ENCODE measurements at places on chromosomes 6 and 20.

DNA sequence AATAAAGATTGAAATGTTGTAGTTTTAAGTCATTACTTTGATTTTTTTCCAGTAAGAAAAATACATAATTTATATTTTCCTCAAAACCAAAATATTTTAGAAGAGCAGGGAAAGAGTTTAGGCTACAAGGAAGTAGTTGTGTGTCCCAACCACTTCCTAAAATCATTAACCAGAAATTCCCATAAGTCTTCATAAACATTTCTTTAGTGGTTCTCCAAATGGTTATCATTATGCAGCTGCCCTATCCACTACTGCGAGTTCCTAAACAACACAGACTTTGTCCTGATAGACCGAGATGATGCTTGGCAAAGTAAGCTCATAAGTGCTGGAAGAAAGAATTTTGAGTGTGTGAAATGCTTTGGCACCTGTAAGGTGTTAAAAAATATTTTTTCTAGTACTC is 93.6 kb downstream of the ARMC2 start:
- no peak for DNase-seq

DNA sequence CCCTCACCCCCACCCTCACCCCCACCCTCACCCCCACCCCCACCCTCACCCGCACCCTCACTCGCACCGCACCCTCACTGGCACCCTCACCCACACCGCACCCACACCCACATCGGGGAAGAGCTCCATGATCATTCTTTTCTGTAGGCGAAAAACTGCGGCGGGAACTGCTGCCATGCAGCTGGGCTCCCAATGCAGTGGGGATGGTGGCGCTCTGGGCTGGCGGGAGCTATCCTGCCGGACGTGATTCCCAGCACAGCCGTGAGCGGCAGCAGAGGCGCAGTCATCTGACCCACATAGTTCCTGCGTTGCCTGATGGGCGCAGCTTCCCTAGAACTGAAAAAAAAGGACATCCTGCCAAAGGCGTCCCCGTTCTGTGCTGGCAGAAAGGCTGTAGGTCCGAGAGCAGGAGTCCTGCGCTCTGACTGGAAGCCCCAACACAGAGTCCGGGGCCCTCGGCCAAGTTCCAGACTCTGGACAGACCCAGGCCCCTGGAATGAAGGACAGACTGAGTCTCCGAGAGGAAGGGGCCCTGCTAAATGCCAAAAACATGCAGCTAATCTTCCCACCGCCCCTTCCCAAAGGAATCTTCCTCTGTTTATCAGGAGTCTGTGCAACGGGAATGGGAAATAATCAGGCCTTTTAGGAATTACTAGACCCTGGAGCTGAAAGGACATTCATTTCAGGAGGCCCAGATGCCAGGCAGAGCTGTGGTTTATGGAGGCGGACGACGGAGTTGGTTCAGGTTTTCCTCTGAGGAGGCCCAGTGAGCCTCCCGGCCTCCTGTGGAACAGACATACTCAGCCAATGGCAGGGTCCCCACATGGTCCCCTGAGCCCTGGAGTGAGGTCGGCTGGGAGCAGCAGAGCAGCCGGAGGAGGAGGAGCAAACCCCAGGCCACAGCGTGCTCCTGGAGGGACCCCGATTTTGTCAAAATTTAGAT is 14.1 kb upstream of the TCFL5 start:
- no peak for DNase-seq

- DNase-seq = no peak
Measured at GRCh38 chr6:34128045-34128444, 17.8 kb downstream of the GRM4 start.

GRCh38 chr20:49460916-49461315 is 21.6 kb downstream of the KCNB1 start:
- no peak for DNase-seq

DNA sequence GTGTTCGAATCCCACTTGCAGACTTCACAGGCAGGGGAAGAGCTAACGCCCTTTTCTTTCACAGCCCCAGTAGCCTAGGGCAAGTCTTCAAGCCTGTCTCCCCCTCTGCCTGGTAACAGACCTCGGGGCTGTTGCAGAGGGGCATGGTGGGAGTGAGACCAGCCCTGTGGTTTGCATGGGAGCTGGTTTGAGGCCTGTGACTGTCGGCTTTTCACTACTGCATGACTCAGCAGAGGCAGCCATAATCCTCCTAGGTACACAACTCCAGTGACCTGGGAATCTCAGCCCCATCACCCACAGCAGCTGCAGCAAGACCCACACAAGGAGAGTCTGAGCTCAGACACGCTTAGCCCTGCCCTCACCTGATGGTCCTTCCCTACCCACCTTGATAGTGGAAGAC is 55.3 kb upstream of the POPDC3 start:
- no peak for DNase-seq

- no peak for DNase-seq
Measured at GRCh38 chr6:152598901-152599537, 38.1 kb downstream of the SYNE1 start.

DNA sequence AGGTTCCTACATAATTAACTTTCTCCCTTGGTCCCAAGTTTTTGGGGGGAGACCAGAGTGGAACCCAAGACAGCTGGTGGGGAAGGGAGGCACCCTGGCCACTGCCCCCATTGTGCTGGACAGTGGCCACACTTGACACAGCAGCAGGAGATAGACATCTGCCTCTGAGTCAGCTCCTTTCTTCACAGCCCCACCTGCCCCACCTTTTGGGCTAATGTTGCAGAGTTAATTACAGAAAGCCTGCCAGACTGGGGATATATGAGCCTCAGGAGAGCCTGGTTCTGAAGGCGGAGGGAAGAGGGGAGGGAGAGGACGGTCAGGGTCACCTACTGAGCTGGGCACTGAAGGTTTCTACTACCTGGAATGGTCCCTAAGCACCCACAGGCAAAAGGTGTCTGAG is 50.6 kb downstream of the MAFB start:
- no peak for DNase-seq

DNA sequence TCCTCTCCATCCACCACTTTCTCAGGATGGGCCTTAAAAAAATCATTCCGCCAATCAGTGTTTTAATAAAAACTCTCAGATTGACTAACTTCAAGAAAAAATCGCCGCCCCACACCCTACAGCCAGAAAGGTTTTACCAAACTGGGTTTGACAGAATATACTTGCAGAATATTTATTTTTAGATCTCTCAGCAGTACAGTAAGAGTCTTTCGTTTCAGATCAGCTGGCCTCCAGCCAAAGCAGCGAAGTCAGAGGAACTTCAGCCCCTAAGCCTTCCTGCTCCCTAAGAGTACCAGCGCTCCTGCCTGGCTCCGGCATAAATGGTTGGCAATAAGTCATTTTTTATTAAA is 24.7 kb downstream of the TBC1D7 start:
- DNase-seq = no peak

GRCh38 chr20:32626859-32627636 is 41.9 kb upstream of the NOL4L start:
- DNase-seq = no peak

DNA sequence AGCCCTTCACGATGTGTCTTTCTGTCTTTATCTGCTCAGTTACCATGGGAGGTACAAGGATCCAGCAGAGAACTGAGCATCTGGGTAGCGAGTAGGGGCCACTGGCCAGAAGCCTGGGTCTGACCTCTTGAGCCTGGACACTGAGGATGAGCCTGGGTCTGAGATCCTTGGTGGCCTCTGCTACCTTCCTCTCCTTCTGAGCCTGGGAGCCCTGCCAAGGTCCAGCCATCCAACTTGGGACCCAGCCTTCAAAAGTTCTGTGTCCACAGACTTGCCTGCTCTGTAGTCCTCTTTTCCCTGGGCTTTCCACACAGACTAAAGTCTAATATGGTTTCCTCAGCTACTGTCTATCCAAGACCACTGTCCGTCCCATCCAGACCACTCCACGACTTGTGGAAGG is 60.2 kb upstream of the NAA20 start:
- DNase-seq = no peak

- no peak for DNase-seq
Measured at GRCh38 chr6:34947561-34947960, 58.5 kb downstream of the ANKS1A start.

DNA sequence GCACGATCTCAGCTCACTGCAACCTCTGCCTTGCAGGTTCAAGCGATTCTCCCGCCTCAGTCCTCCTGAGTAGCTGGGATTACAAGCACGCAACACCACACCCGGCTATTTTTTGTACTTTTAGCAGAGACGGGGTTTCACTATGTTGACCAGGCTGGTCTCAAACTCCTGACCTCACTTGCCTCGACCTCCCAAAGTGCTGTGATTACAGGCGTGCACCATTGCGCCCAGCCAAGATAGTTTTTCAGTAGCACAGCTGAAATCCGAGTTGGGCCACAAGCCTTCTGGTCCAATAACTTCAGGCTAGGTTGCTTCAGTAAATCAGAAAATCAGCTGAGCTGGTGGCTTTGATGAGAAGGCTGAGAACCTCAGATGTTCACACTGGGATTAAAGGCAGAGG is 65.7 kb downstream of the TRAM2 start:
- DNase-seq = no peak

DNA sequence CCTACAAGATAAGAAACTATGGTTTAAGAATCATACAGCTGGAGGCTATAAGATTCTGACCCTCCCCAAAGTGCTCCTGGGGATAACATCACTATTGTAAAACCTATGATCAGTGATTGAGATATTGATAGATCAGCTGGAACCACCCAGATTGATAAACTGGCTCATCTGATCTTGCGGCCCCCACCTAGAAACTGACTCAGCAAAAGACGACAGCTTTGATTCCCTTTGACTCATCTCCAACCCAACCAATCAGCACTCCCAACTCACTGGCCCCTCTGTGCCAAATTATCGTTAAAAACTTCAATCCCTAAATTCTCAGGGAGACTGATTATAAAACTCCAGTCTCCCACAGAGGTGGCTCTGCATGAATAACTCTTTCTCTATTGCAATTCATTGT is 106.4 kb downstream of the SCP2D1 start:
- no peak for DNase-seq

DNA sequence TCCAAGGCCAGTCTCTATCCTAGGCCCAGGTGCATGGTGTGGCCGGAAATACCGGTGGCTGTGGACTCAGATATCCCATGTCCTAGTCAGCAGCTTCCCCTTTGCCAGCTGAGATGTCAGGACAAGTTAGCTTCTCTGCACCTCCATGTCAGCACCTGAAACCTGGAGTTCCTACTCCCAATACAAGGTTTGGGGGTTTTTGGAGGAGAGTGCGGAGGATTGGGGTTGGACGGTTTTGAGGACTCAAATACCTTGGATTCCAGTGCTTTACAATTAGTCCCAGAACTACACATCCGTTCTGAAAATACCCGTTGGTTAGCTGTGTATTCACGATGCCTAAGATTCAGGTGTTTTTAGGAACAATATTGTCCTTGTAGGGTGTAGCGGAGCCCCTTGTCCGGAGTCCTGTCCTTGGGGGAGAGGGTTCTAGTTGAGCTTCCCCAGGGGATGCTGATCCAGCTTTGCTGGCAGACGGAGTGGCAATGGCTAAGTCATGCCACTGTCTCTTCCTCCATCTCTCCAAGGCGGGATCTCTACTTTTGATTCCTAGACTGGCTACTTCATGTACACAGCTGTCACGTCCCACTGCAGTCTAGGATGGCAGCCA is 45.0 kb downstream of the ADNP start:
- no peak for DNase-seq

- no peak for DNase-seq
Measured at GRCh38 chr6:125481056-125481455, 179.3 kb upstream of the HDDC2 start.

GRCh38 chr6:25303254-25303653 is 24.1 kb downstream of the CARMIL1 start:
- no peak for DNase-seq

GRCh38 chr6:101747160-101747559 is 353.7 kb downstream of the GRIK2 start:
- no peak for DNase-seq

DNA sequence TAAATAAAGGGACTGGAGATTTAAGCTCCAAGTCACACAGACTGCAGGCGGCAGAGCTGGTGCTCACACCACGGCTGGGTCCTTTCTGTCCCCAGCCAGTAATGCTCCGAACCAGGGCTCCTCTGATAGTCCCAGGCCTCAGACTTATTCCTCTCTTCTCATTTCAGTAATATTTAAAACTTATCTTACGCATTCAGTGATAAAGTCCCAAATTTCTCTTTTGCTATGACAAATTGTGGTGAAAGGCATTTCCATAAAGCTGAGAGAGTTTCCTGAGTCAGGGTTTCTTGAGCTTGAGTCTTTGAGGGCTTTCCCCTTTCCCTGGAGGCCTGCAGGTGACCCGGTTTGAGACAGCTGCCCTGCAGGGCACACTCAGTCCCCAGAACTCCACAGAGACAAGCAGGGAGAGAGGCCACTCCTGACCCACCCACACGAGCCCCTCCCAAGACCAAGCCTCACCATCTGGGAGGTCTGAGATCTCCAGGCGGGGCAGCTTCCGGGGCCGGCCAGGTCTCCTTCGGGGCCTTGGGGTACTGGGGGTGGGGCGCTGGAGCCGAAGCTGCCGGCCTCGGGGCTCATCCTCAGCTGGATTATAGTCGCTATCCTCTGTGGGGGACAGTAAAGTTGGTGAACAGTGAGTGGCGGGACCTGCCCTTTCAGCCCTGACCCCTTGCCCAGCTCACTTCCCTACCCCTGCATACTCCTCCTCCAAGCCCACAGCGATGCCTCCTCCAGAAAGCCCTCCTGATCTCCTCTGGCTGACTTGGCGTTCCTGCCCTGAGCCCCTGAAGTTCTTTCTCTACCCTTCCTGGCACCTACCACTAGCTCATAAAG is 6.6 kb downstream of the ZNF335 start:
- DNase-seq = no peak

DNA sequence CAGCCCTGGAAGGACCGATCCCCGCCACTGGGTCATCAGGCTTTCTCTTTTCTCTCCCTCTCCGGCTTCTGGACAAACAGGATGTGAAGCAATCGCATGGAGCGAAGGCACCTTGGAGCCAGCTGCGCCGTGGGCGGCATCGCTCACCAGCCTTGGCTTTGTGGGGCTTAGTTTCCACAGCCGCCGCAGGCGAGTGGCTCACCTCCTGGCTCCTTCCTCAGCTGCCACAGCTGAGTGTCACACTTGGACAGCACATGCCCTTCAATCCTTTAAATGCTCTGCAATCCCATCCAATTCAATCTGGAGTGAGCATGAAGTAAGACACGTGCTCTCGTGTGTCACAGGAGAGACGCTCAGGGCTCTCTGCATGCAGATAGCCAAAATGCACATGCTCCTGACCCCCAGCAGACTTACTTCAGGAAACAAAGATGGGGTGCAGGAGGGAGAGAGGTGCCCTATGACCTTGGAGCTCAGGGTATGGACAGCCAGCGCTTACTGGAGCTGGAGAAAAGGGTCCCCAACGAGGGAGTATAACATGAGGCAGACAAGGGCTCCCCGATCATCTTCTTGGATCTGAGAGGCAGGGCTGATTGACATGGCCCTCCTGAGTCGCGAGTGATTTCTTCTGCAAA is 70.9 kb downstream of the BMP7 start:
- DNase-seq = no peak

Data from stimulated activated CD4-positive, alpha-beta T cell treated with anti-CD3 and anti-CD28 coated beads, TNF-alpha, amount 100 ng/mL, for 4 hours (primary cell).